ENCODE measurements at places on chromosomes 2 and 18. TPM values are rescaled to one million over a fixed set of nuclear protein-coding genes. Genes with fewer than 3 reads are reported as not detected.

GTF2A1L gene
- not detected for total RNA-seq

COPS9 gene
- 97.6 TPM for total RNA-seq

UPP2 gene
- total RNA-seq: not detected

UGT1A6 gene
- not detected for total RNA-seq

IGFBP2 gene
- 11.6 TPM for total RNA-seq

SULT1C3 gene
- not detected for total RNA-seq

MAP3K19 gene
- total RNA-seq: 0.64 TPM

POU3F3 gene
- total RNA-seq: not detected

CHRNG gene
- not detected for total RNA-seq

LIMS4 gene
- total RNA-seq: 0.62 TPM

MDH1 gene
- total RNA-seq: 181 TPM

IL1RN gene
- total RNA-seq: 1.6 TPM

IL37 gene
- 0.32 TPM for total RNA-seq

ADRA2B gene
- 0.47 TPM for total RNA-seq

SPATA3 gene
- total RNA-seq: 2.9 TPM

FBXO41 gene
- 41.5 TPM for total RNA-seq

ANKRD29 gene
- total RNA-seq: not detected

EPAS1 gene
- 1.8 TPM for total RNA-seq

ZDBF2 gene
- 18.1 TPM for total RNA-seq

NOTO gene
- total RNA-seq: not detected

SLC40A1 gene
- 1.6 TPM for total RNA-seq

RBKS gene
- total RNA-seq: 12.1 TPM

GATA6 gene
- total RNA-seq: not detected

FMNL2 gene
- 8.0 TPM for total RNA-seq

GNAL gene
- total RNA-seq: 0.53 TPM

TMEM17 gene
- not detected for total RNA-seq

Data from activated naive CD4-positive, alpha-beta T cell treated with anti-CD3 and anti-CD28 coated beads, Interleukin-2, amount 50 U/mL, for 72 hours (primary cell).